ENCODE measurements at places on chromosomes 2 and 18.
A peak's percentile ranks its signal among the peaks of the same experiment; 100 is the strongest.

GRCh38 chr2:149789549-149789948 is 202.0 kb upstream of the MMADHC start:
- DNase-seq, result no peak

- DNase-seq, result no peak
These were observed 63.0 kb upstream of the MSH2 start for GRCh38 chr2:47339745-47340541.

DNA sequence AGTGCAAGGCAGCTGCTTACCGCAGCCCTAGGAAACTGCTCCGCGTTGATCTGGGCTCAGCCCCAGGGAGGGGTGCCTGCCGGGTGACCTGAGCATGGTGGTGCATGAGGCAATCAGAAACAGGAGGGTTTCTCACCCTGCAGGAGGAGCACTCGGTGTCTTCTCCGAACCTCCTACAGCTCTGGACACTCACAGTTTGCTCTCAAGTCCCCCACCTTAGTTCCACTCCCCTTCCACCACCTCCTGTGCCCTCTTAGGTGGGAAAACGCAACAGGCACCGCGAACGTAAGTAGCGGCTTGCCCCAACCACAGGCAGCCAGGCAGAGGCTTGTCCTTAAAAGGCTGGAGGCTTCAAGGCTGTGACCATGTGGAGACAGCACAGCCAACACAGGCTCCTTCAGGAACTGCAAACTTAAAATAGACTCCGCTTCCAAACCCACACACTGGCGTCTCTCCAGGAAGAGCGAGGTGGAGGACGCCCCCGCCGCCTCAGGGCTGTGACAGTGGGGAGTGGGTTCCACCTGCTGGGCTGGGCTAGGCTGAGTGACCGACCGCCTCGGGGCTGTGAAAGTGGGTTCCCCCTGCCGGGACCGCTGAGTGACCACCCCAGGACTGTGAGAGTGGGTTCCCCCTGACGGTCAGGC is 71.6 kb downstream of the NDUFA10 start:
- DNase-seq, result no peak

GRCh38 chr2:203532957-203533658 is 2.0 kb downstream of the RAPH1 start:
- DNase-seq, result no peak

GRCh38 chr2:186426153-186427016 is 59.7 kb upstream of the ZC3H15 start:
- DNase-seq, result no peak

DNA sequence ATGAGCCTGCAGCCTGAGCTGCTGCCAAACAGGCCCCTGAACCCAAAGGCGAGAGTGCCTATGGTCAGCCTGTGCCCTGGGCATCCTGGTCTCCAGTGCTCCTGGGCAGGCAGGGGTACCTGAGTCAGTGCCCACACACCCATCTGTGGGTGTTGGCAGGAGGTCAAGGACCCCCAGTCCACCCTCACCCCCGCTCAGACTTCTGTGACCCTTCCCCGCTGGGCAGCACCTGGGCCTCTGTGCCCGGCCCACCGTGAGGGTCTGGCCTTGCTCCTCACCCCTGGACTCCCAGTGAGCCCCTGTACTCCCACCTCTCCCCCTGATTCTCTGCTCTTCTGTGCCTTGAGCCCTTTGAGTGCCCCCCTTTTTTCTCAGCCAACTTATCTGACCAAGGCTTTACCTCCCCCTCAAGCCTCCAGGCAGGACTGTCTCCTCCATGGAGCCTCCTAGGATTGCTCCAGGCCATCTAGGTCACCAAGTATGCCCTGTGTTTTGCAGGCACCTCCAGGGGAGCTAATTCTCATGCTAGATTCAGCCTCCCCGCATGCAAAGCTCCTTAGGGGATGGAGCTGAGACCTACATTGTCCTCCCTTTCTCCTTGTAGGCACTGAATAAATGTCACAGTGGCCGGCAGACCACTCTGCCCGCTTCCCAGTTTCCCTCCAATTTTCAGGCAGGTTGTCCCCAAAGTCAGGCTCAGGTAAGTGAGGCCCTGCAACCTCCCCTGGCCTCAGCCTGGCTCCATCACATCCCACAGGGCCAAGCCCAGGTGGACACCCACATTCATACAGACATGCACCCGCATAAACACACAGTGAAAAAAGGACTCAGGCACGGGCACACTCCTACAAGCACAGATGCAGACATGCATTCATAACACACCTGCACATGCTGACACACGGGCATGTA is 21.9 kb upstream of the PTMA start:
- no peak for DNase-seq

DNA sequence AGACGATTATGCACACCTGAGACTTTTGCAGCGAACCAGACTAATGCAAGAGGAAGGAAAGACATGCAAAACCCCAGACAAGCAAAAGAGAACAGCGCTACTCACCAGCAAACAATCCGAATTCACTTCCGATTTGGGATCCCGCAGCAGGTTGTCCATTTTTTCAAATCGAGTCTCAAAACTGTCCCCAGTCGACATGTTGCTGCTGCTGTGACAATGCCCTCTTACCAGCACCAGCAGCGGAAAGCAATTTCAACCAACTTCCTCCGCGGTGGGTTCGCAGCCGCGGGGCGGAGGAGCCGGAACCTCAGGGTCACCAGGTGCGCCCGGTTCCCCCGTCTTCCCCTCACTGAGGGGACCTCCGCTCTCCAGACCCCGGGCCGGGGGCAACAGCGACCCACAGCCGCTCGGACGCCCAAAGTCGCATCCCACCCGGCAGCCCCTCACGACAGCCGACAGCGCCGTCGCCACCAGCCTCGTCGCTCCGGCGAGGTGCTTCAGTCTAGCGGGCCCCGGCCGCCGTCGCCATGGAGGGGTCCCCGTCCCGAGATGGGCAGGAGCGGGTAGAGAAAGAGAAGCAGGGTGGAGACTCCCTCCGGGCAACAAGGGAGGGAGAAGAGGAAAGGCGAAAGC is 784 bp downstream of the ROCK1 start:
- peak; percentile 63 for DNase-seq

DNA sequence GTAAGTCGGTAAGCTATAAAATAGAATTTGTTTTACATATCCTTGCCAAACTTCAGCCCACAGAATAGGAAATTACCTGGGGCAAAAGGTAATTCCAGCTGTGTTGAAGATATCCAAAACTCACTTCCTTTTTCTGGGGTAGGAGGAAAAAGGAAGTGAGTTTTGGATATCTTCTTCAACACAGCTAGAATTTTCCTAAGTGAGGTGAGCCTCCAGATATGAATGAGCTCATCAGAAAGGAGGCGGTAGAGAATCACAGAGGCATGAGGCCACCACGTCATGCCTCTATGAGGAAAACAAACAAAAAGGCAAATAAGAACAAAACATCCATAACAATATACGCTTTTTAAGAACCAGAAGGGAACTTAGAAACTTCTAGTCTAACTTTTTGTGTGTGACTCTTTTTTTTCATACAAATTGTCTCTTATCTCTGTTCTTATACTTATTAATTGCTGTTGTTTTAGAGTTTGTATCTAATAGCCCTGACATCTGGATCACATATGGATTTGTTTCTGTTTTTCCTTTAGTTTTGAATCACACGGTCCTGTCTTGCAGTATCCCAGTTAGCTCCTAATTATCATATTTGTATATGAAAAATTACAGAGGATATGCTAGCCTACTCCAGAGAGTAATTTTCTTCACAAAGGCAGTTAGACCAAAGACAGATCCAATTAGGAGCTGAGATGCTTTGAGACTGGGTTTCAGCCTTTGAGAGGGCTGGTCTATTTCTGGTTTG is 104.5 kb downstream of the RBM43 start:
- DNase-seq, result no peak

DNA sequence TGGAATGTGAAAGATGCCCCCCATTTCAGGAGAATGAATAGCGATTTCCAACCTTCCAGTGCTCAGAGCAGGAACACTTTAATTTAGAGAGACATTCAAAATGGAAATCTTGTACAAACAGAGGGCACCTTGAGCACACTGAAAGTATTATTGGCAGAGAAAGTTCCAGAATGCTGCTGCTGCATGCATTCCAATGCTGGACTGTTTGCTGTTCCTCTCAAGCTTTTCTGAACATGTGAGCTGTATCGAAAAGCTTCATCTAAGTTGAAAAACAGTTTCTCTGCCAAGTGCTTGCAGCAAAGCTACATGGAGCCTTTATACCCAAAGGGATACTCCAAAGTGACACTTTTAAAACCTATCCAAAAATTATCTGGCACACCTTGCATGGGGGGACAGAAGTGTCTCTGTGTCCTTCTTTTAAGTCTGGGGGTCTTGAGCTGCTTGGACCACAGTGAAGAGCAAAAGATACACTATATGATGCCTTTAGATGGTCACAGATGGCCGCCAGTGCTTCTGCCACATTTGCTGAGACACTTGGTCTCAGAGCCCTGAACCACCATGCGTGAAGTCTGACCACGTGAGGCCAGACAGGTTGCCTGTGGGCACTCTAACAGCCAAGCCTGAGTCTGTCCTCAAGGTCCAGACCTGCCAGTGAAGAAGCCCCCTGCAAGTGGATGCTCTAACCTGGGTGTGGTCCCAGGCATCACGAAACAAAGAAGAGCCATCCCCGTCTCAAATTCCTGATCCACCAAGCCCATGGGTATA is 18.8 kb downstream of the UXS1 start:
- DNase-seq, result no peak

DNA sequence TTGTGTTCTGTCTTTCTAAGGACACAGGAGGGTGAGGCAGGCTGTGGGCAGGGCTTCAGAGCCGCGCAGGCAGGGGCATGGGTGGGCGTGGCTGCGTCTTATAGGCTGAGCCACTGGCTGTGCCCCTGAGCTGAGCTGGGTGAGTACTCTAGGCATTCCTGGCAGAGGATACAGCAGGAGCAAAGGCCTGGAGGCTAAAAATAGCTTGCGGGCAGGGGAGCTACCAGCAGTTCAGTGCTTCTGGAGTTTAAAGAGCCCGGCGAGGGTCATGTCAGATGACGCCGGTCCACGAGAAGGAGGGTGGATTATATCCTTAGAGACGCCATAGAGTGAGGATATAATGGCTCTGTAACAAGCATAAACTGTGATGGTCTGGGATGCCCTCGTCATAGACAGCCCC is 31.5 kb upstream of the PDIA6 start:
- no peak for DNase-seq

- DNase-seq, result no peak
These were observed 999.9 kb downstream of the TSN start for GRCh38 chr2:122755281-122755780.

DNA sequence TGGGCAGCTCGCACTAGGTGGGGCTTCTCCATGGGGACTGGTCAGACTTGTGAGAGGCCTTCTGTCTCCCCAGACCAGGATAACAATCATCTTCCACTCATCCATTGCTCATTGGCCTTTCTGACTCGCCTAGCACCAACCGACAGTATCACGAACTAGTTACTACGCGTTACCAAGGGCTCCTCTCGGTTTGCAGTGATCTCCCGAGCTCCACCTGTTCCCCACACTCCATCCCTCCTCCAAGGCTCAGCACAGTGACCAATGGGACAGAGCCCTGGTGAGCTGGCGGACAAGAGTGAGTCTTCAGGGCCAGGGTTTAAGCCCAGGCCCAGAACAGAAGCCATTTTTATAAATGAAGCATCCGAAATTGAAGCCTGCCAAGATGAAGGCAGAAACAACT is 42.8 kb upstream of the SMAD7 start:
- no peak for DNase-seq

DNA sequence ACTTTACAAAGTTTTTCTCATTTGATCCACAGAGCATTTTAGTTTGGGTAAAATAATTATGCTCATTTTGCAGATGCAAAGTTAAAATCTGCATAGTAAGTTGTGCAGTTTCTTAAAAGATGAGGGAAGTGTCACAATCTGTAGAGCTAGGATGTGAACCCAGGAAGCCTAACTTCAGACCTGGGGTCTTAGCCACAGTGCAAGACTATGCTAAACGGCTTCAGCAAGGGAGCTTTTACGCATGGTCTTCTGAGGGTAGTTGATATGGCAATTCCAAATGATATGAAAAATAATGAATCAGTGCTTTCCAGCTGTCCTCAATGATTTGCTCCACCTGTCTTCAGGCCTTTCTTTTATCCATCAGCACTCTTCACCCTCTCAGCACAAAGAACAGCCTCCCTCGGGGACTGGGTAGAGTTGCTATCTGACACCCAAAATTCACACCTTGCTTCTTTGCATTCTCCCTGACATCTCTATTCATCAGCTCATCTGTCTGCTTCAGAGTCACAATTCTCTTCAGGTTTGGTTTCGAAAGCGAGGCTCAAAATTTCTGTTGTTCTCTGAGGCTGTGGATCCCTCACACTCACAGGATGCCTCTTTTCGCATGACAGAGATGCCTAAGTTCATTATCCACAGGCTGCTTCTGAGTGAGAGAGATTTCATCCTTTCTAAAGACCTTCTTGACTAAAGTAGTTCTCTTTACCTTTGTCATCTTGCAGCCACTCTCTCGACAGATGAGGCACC is 302.5 kb downstream of the NRXN1 start:
- no peak for DNase-seq

DNA sequence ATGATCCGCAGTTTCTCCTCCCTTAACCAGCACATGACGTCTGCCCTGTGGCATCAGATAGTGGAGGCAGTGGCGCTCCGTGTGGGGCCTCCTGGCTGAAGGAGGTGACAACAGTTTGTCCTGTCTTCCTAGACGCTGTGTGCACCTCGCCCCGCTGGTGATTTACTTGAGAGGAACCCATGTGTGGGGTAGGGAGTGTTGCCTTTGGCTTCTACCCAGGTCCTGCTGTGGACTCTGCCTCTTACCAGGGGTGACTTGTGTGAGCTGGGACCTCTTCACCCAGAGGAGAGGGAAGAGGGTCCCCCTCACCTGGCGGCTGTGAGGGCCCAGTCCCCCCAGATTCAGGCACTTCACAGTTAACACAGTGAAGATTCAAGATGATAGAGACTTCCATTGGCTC is 77.6 kb downstream of the TMEM18 start:
- no peak for DNase-seq

DNA sequence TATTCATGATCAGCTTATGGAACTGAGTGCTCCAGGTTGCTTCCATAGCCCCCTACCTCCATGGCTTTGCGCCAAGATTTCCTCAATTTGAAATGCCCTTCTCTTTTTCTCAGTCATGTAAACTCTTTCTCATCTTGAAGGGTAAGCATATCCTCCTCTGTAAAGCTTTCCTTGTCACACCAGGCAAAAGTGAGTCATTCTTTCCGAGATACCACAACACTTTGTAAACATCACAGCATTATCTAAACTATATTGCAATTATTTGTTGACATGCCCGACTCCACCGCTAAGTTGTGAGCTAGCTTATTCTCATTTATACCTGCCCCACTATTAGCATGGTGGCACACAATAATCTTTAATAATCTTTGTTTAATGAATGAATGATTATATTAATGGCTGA is 419.5 kb upstream of the CHST9 start:
- no peak for DNase-seq

DNA sequence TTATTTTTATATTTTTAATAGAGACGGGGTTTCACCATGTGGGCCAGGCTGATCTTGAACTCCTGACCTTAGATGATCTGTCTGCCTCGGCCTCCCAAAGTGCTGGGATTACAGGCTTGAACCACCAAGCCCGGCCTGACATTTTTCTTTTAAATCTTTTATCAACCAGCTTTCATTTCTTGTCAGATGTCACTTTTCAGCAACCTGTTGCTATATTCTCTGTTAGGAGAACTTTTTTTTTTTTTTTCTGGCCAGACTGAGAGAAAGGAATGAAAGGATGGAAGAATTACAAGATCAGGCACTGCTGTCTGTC is 146.3 kb downstream of the TGIF1 start:
- no peak for DNase-seq

GRCh38 chr18:21275645-21276044 is 33.6 kb downstream of the GREB1L start:
- DNase-seq, result no peak

Data from CD8-positive, alpha-beta T cell (primary cell).